ENCODE measurements at places on chromosomes 12 and 14.

DNA sequence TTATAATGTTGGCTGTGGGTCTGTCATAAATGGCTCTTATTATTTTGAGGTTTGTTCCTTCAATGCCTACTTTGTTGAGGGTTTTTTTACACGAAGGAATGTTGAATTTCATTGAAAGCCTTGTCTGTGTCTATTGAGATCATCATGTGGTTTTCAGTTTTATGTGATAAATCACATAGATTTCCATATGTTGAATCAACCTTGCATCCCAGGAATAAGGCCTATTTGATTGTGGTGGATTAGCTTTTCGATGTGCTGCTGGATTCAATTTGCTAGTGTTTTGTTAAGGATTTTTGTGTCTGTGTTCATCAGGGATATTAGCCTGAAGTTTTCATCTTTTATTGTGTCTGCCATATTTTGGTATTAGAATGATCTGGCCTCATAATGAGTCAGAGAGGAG is 27.6 kb downstream of the SLC2A13 start:
- no peak for DNase-seq

GRCh38 chr14:103065861-103066260 is 8.5 kb upstream of the CDC42BPB start:
- DNase-seq, result no peak

- DNase-seq, result no peak
Measured at GRCh38 chr14:85358136-85358785, 171.7 kb upstream of the FLRT2 start.

DNA sequence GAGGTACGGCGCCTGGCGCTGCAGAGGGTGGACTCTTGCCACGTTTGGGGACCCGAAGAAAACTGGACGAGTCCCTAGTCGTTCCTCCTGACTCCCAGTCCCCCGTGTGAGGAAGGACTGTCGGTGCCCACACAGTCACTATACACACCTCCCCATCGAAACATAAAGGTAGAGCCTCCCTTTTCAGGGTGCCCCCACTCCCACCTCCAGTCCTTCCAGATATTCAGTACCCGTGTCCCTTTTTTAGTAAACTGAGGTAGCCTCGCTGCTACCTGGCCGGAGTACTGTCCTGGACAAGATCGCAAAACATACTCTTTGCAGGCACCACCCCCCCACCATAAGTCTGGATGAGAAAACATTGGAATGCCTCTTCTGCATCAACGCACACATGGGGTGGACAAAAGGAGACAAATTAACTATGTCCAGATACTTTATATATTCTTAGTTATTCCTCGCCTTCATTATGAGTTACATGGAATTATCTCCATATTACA is 610 bp upstream of the KMT2D start:
- DNase-seq, result no peak

DNA sequence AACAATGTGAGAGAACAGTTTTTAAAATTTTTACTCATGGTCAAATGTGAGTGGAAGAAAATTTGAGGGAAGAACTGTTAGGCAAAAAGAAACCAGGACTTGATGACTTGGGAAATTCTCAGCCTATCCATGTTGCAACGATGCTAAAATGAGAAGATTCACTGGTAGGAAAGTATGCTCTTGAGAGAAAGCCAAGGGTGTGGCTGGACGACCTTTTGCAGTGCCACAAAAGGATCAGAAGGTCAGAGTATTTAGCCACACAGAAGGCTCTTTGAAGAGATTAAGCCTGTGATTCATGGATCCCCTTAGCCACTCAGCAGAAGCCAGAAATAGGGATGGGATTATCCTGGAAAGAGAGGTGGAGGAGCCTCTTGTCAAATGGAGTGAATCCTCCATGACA is 336.8 kb downstream of the LRIG3 start:
- DNase-seq, result no peak

- no peak for DNase-seq
Measured at GRCh38 chr12:43198608-43199007, 353.4 kb downstream of the ADAMTS20 start.

DNA sequence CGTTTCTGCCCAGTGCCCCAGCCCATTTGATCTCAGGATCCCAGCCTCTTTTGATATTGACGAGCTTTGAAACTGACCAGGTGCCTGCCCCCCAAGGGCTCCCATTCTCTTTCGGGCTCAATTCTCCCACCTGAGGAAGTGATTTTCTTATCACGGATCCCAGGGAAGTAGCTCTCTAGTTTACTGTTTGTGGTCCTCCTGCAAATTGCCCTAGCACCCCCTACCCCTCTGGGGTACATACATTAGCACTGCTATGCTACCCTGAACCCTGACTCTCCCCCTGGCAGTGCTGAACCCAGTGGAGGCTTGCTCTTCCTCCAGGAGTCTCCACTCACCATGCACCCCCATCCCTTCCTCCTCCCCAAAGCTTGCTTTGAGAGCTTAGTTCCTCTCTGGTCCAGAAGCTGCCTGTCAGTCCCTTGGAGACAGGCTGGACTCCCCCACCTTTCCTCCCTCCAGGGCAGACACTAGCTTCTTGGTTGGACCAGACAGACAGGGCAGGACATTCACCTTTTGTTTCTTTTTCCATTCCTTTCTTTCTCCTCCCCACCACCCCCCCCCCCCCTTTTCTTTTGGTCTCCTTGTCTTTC is 4.4 kb upstream of the TBX3 start:
- no peak for DNase-seq

DNA sequence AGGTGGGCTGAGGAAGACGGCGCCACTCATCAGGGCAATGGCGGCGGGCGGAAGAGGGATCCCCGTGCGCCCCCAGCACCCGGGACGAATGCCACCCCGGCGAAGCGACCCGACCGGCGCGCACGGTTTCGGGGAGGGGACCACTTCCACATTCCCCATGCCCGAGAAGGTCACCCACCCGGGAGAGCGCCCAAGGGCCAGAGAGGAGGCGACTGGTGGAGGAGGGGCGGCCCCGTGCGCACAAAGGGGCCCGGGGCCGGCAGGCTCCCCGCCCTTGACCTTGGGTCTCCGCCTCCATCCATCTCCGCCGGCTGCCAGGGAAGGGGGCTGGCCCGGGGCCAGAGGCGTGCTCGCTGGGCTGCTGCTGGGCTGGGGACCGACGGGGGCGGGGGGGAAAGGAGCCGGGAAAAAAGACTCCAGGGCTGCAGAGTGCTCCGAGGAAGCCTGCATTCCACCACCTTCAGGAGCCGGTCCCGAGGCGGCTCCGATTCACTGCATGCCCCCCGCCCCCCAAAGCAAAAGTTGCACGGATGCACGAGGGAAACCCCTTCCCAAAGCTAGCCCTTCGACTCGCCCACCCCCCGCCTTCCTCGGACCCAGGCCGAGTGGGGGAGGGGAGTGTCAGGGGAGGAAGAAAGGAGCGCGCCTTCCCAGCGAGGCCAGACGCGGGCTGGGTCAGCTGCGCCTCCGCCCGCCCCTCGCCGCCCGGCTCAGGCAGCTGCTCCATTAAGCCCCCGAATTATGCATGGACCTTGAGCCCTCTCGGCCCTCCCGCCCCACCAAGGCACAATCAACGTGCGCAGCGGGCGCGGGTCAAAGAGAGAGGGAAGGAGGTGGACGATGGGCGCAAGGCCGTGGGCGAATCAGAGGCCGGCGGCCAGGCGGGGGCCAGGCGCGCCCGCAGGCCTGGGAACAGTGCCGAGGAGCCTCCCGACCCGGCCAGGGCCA is 26.2 kb downstream of the BCL11B start:
- no peak for DNase-seq

- no peak for DNase-seq
Measured at GRCh38 chr12:105206686-105207374, 29.1 kb downstream of the APPL2 start.

DNA sequence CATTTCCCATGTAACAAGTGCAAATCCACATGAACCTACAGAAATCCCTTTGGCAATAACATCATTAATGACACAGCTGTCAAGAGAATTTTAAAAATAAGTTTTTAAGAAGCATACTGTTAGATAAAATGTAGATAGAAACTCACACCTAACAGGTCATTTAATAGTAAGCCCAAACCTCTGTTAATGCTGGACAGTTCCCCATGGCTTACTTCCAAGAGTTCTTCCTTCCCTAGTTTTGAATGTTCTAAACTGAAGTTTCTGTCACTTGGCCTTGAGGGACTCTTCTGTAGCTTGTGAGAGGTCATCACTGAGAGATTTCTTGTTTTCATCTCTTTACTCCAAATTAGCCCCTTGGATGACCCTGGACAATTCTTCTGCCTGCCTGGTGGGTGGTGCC is 22.7 kb downstream of the OTX2 start:
- DNase-seq, result no peak

- no peak for DNase-seq
Measured at GRCh38 chr14:61477712-61478462, 156.5 kb downstream of the PRKCH start.

- DNase-seq, result no peak
Measured at GRCh38 chr14:55556929-55557623, 22.9 kb upstream of the KTN1 start.

- DNase-seq, result no peak
Measured at GRCh38 chr12:58502226-58502625, 418.1 kb downstream of the LRIG3 start.

DNA sequence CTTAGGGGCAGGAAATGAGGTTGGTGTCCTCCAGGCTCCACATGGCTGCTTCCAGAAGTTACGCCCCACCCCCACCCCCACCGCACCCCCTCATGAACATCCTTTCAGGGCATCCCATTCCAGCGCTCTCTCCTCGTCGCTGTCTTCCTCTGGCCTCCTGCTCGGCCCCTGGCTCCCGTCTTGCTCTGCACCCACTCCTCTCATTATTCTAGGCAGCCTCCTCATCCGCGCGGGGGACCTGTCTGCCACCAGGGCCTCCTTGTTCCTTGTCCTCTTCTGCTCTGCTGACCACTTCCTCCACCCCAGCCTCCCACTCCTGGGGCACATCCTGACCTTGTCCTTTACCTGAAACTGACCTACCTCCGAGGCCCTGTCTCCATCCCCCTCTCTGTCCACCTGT is 29.8 kb upstream of the PLEKHG6 start:
- no peak for DNase-seq

DNA sequence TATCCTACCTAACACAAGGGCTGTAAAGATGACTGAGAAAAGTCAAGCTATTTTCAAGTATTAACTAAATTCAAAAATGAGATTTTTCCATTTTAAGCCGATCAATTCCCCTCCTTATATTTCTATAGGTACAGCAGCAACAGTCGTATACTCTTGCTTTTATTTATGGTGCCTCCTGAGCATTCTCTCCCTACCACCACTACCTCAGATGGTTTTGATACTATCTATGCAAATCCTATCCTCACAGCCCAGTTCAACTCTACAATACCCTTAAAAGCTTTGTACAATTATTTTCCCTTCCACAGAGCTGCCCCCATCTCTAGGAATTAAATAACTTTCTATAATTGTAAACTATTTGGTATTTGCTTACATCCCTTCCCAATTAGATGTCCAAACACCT is 52.1 kb downstream of the GALC start:
- no peak for DNase-seq

GRCh38 chr12:56957229-56958052 is at the start of gene RDH16:
Gene RDH16 (minus strand): TSS chr12:56957608. CDS start chr12:56957462, 146 bp downstream.
- no peak for DNase-seq

GRCh38 chr12:24020397-24021163 is 71.1 kb upstream of the SOX5 start:
- no peak for DNase-seq

DNA sequence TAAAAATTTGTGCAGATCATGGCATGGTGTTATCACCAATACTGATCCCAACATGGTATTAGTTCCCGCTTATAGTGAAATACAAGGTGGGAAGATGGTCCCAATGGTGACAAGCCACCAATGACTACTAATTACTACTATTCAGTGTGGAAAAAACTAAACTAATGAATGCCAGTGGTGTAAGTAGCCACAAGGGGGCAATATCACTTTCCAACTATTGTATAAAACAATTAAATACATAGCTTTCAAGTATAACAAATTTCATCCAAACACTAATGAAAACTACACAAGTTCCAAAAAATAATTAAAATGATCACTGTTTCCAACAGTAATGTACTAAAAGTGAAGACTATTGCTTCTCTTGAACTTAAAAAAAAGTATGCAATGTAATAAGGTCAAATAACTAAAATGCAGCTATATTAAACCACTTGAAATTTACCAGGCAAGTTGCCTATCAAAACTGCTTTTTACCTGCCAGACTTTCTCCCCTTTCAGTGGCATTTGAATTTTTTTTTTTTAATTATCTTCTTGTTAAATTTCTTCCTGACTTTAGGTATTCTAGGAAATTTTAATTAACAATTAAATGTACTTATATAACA is 58.0 kb downstream of the PAPLN start:
- DNase-seq, result no peak

GRCh38 chr14:100305324-100306100 is 732 bp downstream of the SLC25A29 start:
- DNase-seq, result peak; percentile 34

DNA sequence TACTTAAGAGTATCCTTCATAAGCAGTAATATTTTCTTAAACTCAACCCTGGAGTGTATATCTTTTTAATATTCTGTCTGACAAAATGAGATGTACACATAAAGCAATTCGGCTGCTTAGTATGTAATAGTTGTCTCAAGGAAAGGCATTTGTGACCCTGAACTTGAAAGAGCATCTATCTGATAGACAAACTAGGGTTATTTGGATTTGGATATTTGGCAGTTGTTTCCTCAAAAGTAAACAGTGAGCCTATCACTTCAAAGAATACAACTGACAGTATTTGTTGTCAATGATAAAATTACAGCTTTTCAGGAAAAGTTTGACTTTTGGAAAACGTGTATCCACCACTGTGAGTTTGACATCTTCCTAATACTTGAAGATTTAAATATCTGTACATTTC is 123.4 kb downstream of the TGFB3 start:
- DNase-seq, result no peak

DNA sequence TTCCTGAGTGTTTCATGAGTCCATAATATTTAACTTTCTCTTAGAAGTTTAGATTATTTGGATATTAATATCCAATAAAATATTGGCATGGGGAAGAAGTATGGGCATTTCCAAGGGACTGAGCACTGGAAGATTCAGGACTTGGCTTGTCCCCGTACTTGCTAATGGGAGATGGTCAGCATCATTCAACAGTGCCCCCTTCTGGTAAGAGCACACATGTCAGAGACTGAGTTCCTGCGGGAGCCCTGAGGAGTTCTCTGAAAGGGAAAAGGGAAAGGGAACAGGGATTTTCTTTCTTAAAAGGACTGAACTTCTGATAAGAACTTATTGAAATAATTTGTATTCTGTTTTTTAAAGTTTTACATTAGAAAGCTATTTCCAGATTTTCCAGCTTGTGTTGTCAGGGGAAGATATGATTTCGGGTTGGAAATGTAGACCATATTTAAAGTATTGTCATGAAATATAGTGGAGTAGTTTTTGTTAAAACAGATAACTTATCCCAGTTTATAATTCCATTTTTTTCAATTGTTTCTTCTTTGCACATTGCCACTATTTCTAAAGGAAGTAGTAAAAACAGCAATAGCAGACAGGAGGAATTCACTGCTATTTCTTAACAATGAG is 59.8 kb upstream of the C12orf71 start:
- no peak for DNase-seq

DNA sequence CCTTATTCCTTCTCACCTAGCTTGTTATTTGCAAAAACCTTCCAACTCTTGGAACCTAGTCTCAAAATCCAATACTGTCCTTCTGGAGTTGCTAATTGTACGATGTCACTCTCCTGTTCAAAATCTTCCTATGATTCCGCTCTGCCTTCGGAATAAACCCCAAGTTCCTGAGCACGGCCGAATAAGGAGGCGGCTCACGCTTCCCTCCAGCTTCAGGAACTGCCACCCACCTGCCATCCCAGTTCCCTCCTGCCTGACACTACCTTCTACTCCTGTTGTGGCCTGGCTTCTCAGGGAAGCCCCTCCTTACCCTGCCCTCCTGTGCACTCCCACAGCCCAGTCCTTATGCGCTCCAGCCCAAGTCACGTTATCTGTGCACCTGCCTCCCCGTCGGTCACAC is 73.2 kb downstream of the SETD3 start:
- no peak for DNase-seq
